ENCODE measurements at places on chromosomes 7 and 10.

GRCh38 chr10:43044448-43044921 lies 32.4 kb upstream of the RET start:
- DNase-seq: no peak

DNA sequence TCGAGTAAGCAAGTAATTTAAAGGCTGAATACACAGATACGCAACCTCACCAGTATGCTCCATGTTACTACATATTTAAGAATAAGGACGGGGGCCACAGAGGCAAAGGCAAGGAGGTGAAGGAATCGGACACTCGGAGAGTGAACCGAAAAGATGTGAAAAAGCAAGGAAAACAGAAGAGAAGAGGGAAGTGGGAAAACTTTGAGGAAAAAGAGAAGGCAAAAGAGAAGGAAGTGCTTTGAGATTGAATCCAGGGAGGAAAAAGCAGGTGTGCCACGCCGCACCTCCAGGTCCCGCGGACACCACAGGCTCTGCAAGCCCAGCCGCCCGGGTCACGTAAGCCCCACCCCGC lies 367 bp upstream of the AVL9 start:
- no peak for DNase-seq

DNA sequence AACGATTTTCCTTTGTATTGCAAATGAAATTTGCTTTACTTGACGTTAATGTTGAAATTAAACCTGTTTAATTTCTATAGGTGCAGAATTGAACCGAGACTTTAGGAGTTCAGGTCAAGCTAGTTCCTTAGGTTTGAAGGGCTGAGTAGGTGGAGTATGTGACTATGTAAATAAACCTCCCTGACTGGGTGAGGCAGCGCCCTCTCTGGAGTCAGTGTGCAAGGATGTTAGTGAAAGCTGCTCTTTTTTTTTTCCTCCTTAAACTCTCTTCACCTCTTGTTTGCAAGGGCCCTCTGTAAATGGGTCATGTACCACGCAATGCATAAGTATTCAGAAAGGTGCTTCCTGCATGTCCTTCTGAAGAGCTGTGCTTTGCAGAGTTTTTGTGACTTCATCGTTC lies 33.8 kb downstream of the GALNT17 start:
- DNase-seq: no peak

GRCh38 chr7:26618898-26619297 lies 245.5 kb downstream of the SKAP2 start:
- no peak for DNase-seq

GRCh38 chr10:70097459-70097858 lies 35.2 kb downstream of the AIFM2 start:
- no peak for DNase-seq

DNA sequence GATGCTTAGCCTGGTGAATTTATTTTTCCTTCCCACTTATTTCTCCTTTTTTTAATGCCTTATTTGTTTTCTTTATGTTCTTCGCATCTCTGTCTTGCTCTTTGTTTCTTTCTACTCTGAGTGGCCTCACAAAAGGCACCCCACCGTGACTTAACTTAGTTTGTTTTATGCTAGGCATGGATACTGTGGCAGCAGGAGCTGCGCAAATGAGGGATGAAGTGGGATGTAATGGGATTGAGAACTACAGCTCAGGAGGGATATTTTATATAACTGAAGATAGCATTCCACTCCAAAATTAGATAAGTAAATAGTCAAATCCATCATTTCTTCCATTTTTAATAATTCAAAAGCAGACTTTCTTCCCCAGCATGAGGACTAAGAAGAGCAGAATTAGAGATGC lies 1.7 kb upstream of the CACNA2D1 start:
- no peak for DNase-seq

DNA sequence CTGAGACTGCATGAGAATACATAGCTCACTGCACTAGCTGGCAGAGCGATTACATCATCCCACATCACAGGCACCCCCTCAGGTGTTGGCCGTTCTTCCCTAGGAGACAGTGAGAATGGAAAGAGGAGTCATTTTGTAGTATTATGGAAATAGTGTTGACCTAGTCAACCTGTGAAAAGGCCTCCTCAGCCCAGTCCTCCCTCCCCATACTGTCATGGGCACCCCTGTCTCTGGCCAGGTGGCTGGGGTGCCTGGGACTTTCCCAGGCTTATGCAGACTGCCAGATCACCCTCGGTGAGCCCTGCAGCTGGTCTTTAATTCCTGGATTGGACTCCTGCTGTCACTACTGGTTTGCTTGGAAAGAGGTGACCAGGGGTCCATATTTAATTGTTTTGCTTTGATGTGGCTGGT lies 4.0 kb downstream of the INPP5A start:
- DNase-seq: no peak

GRCh38 chr10:69057261-69057950 lies 30.5 kb upstream of the SRGN start:
- peak; percentile 24 for DNase-seq

DNA sequence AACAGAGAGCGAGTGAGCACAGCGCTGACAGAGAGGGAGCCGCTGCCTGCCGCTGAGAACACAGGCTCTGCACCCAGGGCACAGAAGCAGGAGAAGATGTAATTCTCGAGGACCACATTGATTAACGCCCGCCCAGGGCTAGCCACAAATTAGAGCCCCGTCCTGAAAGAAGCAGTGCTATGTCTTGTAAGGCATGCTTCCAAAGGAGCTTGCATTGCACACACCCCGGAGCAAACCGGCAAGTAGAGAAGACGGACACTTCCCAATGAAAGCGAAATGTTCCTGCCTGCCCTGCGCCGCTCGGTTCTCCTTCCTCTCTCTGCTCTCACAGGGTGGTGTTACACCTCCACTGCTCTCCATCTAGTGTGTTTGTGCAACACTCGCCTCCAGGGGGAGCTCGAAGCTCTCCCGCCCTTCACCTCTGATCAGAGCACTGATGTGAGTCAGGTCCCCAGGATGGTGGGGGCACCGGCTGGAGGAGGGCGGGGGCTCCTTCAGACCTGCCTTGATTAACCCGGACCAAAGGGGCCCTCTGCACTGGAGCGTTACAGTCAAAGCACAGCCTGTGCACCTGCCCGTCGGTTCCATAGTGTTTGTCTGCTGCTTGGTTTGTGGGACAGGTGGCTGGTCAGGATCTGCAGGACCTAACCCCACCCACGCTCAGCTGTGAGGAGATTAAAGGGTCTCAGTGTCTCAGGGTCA lies 316.5 kb downstream of the ADARB2 start:
- peak; percentile 35 for DNase-seq

- peak; percentile 80 for DNase-seq
Observed at GRCh38 chr10:113187063-113187777, 237.2 kb downstream of the TCF7L2 start.

DNA sequence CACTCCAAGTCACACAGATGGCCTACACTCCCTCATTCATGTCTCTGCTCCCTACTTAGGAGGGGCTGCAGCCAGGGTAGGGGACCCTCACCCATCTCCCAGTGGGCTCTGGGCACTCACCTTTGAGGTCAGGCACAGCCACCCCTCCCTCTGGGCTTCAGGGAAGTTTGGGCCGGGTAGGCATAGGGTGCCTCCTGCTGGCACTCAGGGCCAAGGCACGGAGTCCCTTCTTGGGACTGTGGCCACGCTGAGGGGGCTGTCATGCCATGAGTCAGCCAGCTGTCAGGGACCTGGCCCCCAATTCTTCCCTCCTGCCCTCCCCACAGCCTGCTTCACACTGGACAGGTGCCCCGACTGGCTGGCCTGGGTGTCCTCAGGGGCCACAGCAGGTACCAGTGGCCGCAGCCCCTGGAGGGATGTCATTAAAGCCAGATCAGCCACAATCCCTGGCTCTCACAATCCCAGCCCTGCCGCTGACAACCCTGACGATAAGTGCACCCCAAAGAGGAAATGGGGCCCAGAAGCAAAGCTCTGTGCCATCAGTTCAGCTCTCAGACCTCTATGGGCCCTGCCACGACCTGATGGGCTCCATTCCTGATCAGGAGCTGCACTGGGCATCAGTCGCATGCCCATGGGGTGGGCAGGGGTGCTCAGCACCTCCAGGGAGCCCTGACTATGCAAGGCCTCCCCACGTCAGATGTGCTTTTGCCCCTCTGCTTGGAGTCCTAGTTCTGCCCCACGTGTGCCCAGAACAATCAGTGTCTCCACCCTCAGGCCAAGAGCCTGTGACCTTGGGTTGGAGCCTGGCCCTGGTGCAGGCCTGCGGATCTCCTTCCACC lies 34.1 kb upstream of the RET start:
- no peak for DNase-seq

- peak; percentile 34 for DNase-seq
Observed at GRCh38 chr7:156640949-156641485, 443 bp downstream of the RNF32 start.

All from midbrain (tissue), 1 donor.